ENCODE measurements at places on chromosomes 1 and 21.

DNA sequence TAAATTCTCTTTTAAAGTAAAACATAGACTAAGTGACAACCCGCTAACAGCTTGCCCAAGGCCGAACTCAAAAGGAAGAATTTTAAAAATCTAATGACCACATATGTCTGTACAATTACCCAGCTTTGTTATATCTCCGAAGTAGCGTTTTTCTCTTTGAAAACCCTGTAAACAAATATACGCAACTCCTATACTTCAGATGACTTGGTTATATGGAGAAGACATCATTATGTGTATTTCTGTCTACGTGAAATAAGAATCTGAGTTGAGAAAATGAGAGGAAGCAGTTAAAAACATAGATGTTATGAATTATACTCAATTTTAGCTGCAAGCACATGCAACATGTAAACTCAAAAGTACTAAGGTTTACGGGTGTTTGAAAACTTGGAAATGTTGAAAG, 2.0 kb downstream of the PBX1 start:
- DNase-seq, result no peak

DNA sequence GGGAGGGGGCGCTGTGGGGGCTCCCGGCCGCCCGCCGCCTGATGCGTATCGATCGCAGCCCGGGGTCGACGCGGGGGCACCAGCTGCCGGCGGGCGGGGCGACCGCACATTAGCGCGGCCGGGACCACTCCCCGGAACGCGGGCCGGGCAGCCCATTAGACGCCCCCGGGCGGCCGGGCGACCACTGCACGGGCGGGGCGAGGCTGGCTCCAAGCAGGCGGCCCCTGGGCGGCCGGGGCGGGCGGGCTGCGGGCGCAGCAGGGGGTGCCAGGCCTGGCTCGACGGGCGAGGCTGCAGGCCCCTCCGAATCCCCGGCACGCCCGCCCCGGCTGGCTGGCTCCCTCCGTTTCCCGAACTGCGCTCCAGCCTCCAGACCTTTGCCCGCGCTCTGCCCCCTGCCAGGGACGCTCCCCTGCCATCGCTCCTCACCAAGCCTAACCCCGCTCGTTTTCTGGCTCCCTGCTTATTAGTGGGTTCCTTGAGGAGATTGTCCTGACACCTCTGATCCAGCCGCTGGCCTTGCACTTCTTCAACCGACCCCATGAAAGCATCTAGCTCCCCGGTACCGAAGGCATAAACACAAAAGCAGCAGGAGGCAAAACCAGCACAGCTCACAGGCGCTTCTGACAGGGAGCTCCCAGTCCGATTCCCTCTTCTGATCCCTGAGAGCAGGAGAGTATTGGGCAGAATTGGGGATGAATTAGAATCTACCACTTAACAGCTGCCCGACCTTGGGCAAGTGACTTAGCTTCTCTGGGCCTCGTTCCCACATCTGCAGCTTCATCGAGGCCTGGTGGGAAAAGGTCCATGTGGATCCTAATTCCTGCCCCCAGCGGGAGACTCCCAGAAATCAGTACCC, 92.6 kb upstream of the CASZ1 start:
- DNase-seq, result no peak

DNA sequence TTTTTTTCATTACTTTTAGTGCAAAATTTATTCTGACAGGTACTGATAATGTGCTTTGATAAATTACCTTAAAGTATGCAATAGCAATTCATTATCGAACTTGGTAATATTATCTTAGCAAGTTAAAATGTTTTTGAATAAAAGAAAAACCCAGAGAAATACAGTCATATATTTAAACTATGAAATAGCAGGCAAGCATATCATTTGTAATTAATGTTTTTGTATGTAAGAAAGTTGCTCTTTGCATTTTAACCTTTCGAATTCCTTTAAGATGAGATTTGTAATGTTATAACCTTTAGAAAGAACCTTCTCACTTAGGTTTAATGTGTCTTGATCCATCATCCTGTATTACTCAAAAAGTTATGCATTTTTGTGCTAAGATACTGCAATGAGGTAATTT, 585.6 kb downstream of the PTBP2 start:
- no peak for DNase-seq

GRCh38 chr1:9732123-9732971, 80.8 kb downstream of the PIK3CD start:
- no peak for DNase-seq
